Activated CD4-positive, alpha-beta T cell treated with anti-CD3 and anti-CD28 coated beads for 1 hour (primary cell): ENCODE measurements at places on chromosomes 4 and X.
A peak's percentile ranks its signal among the peaks of the same experiment; 100 is the strongest.

DNA sequence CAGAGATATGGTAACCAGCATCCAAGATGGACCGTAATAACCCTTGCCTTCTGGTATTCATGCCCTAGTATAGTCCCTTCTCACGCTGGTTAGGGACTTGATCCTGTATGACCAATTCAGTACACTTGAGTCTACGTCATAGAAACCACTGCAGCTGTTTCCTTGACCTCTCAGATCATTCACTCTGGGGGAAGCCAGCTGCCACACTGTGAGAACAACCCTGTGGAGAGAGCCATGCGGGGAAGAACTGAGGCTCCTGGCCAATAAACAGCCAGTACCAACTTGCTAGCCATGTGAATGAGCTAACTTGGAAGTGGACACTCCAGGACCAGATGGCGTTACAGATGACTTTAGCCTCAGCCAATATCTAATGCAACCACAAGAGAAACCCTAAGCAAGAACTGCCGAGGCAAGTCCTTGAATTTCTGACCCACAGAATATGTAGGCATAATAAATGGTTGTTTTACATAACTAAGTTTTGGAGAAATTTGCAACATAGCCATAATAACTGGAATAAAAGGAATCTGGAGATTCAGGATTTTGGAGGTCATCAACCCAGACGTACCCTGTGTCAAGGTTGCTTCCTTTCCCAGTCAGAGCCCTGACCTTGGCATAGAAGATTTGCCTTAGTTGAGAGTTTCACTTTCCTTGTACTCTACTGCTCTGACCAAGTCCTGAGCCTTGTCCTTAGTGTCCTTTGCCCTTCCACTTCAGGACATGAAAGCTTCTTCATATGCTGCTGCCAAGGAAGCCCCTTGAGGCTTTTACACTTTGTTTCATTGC lies 87.3 kb upstream of the ZNF81 start:
- no peak for DNase-seq

GRCh38 chr4:183540410-183541009 lies 35.7 kb downstream of the ING2 start:
- no peak for DNase-seq

GRCh38 chrX:149467920-149468319 lies 37.2 kb downstream of the IDS start:
- DNase-seq = no peak

DNA sequence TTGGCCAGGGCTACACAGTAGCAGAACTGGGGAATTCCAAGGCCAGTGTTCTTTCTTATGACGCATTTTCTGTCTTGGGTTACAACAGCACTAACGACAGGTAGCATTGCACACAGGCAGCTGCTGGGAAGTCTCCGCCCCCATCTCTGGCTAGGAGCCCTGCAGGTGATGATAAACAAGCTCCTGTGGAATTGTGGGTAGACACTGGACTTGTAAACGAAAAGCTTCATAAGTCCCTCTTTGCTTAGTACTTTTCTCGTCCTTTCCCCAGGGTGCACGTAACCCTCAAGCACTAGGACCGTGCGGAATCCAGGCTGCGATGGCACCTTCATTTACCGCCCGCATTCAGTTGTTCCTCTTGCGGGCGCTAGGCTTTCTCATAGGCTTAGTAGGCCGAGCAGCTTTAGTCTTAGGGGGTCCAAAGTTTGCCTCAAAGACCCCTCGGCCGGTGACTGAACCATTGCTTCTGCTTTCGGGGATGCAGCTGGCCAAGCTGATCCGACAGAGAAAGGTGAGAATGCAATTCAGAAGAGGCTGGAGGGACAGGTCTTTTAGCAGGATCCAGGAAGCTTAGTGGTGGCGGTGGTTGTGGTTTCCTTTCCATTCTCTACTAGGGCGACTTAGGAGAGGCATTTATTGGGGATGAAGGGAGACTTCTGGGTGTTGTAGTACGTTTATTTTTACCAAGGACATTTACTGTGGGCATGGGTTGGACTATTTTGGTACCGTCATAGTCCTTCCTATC lies at the start of gene FAAH2:
Gene FAAH2 (plus strand): TSS at position 200 of the 745 bp plus-strand sequence. CDS start 120 bp downstream, at position 320.
- peak; percentile 45 for DNase-seq

- no peak for DNase-seq
Measured at GRCh38 chr4:80187677-80188076, 9.6 kb upstream of the PRDM8 start.

DNA sequence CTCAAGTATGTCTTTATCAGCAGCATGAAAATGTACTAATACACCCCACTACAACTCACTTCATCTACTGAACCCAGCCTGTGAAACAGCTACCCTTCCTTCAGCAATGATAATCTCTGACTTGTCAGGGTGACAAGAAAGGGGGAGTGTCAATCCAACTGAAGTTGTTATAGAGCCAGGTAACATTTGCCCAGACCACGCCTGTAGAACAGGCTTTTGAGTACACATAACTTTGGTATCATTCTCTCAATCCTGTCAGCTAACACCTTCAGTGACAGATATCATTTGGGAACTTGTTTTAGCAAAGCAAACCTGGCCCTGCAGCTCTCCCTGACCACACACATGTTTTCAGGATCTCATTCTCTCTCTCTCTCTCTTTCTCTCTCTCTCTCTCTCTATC lies 592.2 kb downstream of the SMARCA1 start:
- no peak for DNase-seq

DNA sequence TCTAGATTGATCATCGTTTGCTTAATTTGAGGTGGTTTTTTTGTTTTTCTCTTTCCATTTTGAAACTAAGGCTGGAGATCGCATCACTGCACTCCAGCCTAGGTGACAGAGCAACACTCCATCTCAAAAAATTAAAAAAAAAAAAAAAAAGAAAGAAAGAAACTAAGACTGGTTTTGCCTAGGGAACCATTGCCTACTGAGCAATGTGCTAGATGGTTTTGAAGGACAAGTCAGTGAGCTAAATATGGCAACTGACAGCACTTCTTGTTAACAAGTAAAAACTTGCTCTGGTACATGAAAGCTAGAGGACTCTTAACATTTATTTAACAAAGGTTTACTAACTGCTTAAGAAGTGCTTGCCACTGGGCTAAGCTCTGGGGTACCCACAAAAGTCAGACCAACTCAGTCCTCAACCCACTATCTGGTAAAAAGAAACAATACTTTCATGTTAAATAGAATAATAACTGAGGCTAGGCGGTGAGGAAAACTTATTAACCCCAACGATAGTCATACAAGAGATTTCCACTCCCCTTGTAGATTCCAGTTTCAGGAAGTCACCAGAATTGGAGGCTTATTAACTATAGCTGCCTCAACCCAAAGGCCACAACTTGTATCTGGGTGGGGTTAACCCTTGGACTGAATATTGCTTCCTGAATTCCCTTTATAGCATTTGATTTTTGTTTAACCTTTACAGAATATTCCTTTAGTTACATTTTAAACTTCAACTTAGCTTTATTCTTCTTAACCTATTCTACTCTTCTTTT lies 111.6 kb downstream of the FRYL start:
- no peak for DNase-seq

DNA sequence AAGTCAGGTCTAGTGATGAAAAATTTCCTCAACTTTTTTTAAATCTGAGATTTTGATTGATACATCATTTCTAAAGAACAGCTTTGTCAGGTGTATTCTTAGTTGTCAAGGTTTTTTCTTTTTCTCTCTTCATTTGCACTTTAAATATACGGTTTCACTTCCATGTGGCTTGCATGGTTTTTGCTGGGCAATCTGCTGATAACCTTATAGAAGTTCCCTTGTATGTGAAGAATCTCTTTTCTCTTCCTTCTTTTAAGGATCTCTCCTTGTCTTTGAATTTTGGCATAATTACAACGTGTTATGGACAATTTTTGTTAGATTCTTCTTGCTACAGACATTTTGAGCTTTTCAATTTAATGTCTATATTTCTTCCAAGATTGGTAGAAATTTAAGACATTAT lies 76.4 kb downstream of the ZNF721 start:
- no peak for DNase-seq

DNA sequence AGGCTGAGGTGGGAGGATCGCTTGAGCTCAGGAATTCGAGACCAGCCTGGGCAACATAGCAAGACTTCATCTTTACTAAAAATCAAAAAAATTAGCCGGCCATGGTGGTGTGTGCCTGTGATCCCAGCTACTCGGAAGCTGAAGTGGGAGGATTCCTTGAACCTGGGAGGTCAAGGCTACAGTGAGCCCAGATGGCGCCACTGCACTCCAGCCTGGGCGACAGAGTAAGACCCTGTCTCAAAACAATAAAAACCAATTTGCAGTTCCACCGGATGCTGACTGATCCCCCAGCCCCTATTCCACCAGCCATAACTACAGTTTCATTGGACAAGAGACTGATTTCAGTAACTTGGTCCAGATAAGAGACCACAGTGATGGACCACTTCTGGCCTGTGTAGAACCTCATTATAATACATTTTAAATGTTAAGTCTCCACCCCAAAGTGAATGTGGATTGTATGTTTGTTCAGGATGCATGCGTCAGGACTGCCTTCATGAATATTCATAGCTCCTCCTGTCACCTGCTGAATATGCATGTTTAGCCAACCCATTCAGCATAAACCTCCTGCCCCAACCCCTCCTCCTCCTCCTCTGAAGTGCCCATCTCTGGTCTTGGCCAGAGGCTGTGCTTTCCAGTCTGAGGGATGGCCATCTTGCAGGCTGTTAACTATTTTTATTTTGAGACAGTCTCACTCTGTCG lies 2.3 kb upstream of the SLBP start:
- no peak for DNase-seq

DNA sequence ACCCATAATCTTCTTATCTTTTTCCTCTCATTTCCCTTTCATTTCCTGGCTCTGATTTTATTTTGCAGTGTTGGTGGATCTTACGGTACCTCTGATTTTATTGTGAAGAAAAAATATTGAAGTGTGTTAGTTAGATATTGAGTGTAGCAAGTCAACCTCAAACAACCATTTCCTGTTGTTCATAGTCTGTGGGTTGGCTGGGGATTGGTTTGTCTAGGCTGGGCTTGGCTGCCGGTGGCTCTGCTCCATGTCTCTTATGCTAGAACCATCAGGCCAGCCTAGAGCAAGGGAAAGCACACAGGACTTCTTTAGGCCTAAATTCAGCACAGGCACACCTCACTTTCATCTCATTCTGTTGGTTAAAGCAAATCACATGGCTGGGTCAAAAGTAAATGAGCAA lies 383.1 kb upstream of the LCORL start:
- DNase-seq = no peak

DNA sequence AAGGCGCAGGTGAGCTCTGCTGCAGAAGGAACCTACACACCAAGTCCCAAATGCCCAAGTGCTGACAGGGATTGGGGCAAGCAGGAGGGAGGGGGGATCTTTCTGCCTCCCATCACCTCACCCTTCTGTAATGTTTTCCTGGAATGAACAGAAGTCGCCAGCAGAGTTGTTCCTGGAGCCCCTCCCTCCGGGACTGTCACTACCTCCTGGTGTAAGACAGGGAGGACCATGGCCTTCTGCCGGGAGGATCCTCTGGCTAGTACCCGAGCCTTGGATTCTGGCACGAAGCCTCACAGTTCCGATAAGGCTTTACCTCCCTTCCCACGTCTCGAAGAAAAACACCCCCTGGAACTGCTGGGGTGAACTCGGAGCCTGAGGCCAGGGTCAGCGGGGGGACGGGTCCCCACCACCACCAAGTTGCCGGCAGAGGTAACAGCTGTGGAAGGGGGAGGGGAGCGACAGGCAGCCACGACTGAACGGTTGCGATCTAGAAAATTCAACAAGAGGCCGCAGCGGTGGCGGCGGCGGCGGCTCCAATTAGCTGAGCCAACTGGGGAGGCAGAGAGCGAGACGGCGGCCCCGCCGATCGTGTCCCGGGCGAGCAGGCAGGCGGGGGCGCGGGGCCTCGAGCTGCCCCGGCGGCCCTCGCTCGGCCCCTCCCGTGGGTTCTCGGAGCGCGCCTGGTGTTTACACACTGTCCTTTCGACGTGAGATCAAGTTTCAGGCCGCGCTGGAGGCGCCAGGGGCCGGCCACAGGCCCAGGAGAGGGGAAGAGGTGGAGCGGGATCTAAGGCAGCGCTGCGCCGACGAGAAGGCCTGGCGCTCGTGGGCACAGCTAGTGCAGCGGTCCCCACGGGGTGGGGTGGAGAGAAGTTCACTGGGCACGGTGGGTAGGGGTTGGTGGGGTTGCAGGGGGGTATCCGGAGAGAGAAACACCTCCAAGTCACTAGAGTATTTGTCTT lies 53.7 kb upstream of the BCOR start:
- no peak for DNase-seq

- DNase-seq = peak; percentile 45
Measured at GRCh38 chr4:110196871-110197528, 1.4 kb downstream of the ELOVL6 start.

- DNase-seq = no peak
Measured at GRCh38 chrX:20517565-20517964, 250.9 kb upstream of the RPS6KA3 start.

DNA sequence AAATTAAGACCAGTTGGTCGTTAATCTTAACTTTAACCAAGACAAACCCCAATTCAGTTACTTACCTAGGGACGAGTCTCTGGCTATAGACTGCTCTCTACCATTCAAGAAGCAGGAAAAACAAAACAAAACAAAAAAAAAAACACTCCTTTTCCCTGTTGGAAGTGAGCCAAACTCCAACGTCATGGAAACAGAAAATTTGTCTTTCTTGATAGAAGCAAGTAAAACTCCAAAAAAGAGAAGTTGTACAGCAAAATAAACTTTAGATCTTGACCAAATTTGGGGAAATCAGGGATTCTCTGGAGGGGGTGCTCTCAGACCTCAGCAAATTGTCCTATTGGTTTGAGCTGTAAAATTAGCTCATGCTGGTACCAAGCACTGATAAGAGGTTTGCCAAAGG lies 3.7 kb downstream of the CNGA1 start:
- DNase-seq = no peak
